ENCODE measurements at places on chromosomes 2 and 18.

GRCh38 chr2:8157621-8158430 is 524.0 kb upstream of the ID2 start:
- no peak for DNase-seq

DNA sequence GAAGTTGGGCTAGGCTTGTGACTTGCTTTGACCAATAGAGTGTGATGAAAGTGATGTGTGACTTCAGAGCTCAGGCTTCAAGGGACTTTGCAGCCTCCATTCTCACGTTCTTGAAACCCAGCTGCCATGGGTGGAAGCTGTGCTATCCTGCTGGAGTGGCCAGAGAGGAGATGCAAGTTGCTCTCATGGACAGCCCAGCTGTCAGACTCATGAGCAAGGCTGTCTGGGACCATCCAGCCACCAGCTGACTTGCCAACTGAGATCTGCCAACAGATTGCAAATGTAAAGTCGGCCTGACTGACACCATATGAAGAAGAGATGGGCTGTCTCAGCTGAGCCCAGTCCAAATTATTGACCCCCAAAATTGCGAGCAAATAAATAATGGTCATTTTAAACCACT is 226.4 kb upstream of the CXCR4 start:
- DNase-seq, result no peak

DNA sequence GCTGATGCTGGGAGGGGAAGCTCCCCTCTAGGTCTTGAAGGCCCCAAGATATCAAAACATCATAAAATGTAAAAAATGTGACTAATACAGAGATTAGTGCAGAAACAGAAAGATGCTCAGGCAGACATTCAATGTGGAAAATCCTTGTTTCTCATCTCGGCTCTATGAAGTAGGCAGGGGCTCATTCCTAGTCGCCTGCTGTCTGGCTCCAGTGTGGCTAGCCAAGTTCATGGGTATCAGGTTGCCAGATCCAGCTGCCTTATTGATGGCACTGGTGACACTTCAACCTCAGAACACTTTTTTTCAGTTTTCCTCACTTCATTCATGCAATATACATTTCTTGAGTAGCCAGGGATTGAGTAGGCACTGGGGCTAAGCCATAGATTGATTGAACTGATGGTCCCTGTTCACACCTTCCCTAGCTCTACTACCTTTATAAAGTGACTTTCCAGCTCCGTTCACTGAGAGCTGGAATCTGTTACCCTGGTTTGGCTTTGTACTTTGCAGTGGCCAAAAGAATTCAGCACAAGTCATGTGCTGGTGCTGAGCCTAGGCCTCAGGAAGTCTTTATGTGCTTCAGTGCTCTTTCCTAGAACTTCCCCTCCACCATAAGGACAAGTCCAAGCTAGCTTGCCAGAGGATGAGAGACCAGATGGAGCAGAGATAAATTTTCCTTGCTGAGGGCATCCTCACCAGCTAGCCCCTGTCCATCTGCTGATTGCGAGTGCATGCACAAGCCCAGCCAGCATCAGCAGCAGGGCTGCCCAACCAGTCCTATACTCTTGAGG is 373.6 kb upstream of the ST6GAL2 start:
- no peak for DNase-seq

DNA sequence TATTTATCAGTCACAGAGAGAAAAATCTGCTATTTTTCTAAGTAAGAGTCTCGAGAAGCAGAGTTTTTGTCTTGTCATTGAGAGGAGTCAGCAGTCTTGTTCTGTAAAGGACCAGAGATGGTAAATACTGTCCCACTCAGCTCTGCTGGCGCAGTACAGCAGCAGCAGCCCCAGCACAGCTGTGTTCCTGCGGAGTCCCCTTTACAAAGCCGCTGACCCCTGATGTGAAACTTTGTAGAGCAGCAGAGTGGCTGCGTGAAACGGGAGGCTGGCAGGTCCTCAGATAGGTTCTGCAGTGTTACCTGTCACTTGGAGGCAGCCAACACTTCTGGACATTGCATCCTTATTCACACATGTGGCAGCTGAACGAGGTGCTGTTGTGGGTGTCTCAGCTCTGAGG is 45.2 kb downstream of the TMEM185B start:
- DNase-seq, result no peak

DNA sequence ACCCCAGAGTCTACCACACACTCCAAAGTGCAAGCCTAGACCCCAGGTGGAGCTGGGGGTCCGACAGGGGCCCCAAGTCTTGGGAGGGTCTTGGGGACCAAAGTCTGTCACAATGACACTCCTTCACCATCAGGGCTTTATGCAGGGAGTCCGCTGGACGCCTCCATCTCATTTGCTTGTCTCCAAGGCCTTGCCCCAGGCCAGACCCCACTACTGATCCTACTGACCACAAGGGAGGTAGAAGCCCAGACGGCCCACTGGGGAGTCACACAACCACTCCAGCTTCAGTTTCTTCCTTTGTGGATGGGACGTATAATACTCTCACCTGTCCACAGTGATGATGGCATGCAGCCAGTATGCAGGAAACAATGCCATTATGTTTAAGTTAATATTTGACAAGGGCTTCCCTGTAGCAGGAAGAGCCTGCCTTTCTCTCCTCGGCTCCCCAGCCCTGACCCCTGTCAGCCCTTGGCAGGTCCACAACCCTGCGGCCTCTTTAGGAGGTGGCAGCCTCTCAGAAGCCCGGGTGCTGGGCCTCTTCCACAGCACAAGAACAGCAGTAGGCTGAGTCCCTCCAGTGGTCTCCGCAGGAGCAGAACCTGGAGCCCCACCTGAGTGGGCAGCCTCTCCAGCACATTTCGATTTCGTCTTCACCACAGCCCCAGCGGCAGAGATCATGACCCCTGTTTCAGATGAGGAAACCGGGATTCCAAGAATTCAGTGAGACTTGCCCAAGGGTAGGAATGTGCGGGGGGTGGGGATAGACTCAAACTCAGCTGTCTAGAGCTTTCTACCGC is 6.5 kb downstream of the BIN1 start:
- no peak for DNase-seq

GRCh38 chr2:55357927-55358326 is 61.7 kb downstream of the CCDC88A start:
- no peak for DNase-seq

DNA sequence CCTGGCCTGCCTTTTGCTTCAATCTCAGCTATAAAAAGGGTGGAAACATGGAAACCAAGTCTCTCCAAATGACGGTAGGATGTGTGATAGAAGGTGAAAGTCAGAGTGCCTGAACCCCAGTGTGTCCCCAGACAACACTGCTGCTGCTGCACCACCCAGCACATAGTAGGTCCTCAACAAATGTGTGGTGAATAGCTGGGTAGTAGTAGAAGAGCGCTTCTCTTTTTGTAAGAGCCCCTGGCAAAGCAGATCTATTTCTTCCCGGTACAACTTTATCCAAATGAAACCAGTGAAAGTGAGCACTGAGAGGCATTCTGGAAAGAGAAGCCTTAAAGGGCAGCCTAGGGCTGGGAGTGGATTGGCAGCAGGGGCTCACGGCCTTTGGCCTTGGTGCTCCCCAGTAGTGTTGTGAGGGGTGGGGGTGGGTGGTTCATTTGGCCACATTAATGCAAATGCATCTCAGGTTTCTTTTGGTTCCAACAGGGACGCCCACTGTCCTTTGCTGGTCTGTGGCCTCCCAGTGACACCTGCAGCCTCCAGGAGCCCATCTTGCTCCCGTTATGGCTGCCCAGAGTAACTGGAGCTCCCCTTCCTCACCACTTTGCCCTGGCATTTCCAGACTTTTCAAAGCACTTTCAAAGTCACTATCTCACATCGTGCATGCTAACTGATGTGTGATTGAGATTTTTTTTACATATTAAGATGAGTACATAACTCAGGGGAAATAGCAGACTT is 304.3 kb upstream of the EPAS1 start:
- DNase-seq, result no peak

- no peak for DNase-seq
These were observed 1.5 kb downstream of the KLF7 start for GRCh38 chr2:207164006-207164831.

DNA sequence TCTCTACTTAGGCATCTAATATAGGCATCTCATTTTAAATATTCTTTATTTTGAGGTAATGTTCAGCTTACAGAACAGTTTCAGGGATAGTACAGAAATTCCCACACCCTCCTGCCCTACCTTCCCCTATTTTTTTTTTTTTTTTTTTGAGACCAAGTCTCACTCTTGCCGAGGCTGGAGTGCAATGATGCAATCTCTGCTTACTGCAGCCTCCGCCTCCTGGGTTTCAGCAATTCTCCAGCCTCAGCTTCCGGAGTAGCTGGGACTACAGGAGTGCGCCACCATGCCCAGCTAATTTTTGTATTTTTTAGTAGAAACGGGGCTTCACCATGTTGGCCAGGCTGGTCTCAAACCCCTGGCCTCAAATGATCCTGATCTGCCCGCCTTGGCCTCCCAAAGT is 97.6 kb downstream of the EPB41L5 start:
- DNase-seq, result no peak

DNA sequence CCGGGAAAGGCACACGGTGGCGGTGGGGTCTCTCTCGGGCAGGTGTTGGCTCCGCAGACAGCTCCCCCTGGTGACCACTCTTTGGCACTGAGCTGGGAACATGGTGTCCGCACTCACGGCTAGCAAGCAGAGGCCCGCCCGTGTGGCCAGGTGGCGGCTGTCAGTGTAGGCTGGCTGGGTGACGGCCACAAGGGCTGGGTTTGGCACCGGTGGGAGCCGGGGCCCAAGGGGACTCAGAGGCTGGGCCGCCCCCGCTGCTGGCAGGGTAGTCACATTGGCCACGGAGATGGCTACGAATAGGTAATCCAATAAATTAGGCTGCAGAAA is 1071.7 kb downstream of the RPIA start:
- no peak for DNase-seq

DNA sequence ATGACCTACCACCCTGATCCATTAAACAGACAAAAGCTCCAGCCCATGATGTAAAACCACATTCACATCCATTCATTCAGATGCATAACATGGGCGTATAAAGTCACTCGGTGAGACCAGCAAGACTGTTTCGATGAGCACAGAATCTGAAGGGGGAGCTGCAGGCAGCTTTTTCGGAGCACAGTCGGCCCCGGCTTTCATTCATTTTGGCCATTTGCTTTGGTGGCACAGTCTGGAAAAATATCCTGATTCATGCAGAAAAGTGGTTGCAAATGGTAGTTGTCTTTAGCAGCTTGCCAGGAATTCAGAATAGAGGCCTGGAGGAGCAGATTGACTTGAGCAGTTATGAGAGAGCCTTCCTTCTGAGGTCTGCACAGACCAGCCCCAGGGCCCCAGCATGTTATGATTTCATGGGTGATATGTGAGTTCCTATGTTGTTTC is 11.2 kb downstream of the ARID5A start:
- no peak for DNase-seq

DNA sequence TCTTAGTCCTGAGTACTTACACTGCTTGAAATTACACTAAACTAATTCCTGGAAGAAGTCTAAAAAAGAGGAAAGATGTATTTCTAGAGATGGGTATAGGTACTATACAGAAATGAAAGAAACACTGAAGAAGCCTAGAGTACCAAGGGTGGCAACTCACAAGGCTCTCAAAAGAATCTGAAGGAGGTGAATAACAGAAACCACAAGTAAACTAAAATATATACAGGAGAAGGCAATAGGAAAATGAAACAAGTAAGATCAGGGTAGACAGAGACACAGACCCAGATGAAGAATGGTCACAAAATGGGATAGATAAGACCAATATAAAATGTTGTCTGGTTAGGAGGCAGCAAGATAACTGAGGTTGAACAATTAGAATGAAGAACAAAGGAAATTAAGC is 59.9 kb downstream of the USP37 start:
- no peak for DNase-seq

- no peak for DNase-seq
These were observed 491.1 kb downstream of the NR4A2 start for GRCh38 chr2:155841442-155841841.

DNA sequence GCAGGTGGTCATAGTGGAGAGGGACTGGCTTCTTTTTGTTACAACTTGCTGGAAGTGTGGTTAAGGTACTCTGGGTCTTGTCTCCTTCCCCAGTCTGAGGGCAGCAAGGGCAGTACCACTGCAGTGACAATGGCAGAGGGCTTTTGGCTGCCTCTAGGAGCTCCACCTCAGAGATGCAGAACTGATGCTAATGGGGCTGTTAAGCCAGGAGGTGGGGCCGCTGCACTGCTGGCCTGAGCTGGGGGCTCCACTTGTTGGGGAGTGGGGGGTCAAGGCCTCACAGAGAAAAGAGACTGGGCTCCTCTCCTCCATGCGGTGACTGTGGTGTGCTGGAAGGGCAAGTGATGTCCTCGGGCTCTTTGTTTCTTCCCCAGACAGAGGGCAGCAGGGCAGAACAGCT is 135.7 kb downstream of the DSEL start:
- no peak for DNase-seq

DNA sequence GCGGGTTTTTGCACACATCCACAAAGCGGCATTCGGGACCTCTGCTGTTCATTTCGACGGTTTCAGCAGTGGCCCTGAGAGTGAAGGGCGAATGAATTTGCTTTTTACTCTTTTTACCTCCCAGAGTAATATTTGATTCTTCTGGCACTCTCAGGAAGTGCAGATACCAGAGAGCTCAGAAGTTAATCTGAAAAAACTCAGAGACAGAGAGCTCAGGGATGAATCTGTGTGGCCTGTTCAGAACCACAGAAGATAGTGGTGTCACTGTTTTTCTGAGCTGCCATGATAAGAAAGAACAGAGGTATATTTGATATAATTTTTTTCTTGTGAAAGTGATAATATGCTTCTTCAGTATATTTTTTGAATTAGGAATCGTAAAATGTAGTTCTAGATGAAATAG is 129.3 kb downstream of the MBP start:
- no peak for DNase-seq

GRCh38 chr2:124437811-124438210 is 412.7 kb downstream of the CNTNAP5 start:
- DNase-seq, result no peak

GRCh38 chr2:98808546-98808945 is 77.6 kb upstream of the MGAT4A start:
- no peak for DNase-seq

GRCh38 chr2:148375214-148375613 is 269.3 kb upstream of the EPC2 start:
- no peak for DNase-seq

DNA sequence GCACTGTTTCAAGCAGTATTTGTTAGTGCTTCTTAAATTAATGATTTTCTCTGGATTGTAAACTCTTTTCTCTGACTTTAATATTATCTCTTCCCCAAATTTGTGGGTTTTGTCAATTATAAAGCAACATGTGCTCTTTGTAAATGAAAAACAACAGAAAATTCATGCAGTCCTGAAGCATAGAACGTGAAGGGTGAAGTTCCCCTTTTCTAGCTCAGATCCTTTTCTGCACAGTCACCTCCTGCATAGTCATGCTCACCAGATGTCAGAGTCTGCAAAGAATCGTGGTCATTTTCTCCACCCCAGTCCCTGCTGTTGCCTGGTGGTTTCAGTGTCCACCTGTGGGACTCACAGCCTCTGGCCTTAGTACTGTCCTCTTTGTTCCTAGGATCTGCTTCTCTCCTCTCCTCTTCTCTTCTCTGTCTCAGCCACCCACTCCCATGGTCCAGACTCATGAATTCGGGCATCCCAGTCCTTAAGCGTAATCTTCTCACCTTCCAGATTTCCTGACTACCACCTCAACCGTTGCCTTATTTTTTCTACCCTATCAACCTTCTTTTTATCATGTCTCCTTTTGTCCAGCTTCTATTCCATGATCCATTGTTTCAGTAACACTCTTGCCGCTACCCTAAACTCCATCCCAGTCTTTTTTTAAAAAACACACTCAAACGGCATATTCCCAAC is 229.1 kb downstream of the RTP5 start:
- DNase-seq, result no peak
